Activated gamma-delta T cell treated with anti-CD3 and anti-CD28 coated beads, Interleukin-2, amount 50 U/mL, for 16 hours (primary cell): ENCODE measurements at places on chromosomes 16 and 17.

DNA sequence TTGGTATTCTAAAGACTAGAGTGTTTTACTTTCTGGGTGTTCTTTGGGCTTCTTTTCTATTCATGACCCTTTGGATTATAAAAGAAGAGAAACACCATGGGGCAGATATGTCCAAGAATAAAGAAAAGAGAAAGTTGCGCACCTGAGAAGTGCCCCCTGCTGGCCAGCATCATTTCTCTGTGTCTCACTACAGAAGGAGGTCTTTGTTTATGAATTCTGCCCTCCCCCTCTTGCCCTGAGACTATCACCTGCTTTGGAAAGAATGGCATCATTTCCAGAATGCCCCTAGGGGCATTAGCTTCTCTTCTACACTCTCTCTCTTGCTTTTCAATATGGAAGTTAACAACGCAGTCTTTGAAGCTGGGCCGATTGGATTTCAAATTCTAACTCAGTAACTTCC lies 45.0 kb downstream of the CDH13 start:
- no peak for DNase-seq

DNA sequence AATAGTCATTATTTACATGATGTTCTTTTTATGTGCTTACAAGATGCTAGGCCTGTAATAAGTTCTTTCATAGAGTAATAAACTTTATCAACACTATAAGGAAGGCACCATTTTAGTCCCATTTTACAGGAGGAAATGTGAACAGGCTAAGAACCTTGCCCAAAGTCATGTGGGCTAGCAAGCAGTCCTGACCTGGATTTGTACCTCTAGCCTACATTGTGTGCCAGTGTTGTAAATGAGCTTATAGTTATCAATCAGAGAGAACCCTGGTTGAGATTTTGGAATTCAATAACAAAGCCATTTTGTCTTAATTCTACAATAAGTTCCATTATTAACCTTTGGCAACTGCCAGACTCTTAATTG lies 6.7 kb upstream of the TBKBP1 start:
- no peak for DNase-seq

- no peak for DNase-seq
Measured at GRCh38 chr16:80265624-80266306, 275.0 kb upstream of the DYNLRB2 start.

DNA sequence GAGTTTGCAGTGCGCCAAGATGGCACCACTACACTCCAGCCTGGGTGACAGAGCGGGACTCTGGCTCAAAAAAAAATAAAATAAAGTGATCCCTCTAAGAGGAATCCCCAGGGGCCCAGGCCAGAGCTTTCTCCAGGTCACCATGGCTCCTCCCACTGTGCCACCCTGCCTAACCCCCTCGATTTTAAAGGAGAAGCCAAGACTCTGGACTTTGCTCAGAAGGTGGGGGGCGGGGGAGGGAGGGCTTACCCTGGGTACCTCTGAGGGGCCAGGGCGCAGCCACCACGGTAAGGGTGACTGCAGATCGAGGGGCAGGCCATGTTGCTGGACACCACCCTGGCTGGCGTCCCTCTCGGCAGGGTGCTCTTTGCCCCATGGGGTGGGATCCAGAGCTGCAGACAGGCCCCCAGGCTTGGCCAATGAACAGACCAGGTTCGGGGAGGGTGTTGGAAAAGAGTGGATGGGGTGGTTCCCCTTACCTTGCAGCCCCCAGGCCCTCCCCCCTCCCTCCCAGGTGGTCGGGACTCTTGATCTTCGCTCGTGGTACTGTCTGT lies 455 bp upstream of the GRB7 start:
- DNase-seq: no peak

DNA sequence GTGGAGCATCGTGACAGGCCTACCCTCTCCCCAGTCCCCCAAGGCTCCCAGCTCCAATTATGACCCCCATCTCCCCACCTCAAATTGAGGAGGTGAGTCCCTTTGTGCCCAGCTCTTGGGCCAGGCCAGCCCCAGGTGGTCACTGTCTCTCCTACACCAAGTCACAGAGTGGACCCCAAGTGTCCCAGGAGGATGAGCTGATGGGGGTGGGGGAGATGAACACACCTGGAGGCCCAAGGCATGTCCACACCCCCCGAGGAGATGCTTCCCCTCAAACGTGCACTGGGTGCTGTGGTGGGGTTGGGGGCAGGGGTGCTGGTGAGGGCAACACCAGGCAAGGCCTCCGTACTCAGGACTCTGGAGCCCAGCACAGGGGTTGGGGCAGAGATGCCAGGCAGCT lies 73.2 kb downstream of the RBFOX3 start:
- DNase-seq: no peak
